T-cell (primary cell): ENCODE measurements at places on chromosomes 4 and X.
A peak's percentile ranks its signal among the peaks of the same experiment; 100 is the strongest.

DNA sequence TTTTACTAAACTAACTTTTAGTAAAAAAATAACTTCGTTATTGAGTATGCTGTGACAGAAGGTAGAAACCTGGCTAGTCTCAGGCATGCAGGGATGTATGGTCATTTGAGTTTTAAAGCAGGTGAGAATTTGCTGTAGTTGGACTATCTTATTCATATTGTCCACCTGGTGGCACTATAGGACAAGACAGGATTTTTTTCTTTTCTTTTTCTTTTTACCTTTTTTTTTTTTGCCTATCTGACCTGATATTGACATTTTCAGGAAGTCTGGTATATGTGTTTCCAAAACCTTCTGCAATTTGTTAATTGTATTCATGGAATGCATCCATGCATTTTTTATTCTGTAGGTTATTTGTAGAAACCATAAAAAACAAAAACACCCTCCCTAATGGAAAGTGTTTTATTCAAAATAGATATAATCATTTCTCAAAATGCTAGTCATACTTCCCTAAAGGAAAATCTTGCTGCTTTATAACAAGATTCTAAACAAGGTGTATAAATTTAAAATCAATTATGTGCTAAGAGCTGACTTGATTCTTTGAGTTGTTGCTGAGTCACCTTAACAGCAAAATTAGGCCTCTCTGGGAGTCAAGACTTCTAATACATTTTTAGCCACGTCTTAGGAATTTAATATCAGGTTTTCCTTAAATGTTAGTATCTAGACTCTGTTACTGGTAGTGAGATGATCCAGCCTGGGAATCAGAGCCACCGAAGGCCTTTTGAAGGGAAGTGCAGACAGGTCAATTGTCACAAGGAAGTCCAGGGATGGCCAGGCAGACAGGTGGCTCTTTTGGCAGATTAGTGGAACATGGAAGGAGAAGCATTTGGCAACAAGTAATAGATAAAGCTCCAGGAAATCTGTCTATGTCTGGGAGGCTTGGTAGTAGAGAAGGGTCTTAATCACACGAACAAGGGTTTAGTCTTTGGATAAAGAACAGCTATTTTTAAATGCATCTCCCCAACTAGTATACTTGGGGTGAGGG, 201.3 kb upstream of the GNPDA2 start:
- DNase-seq = no peak

GRCh38 chr4:4677556-4678522, 136.0 kb upstream of the STX18 start:
- DNase-seq = no peak

GRCh38 chr4:169807934-169808509, 50.3 kb upstream of the HPF1 start:
- DNase-seq = no peak

DNA sequence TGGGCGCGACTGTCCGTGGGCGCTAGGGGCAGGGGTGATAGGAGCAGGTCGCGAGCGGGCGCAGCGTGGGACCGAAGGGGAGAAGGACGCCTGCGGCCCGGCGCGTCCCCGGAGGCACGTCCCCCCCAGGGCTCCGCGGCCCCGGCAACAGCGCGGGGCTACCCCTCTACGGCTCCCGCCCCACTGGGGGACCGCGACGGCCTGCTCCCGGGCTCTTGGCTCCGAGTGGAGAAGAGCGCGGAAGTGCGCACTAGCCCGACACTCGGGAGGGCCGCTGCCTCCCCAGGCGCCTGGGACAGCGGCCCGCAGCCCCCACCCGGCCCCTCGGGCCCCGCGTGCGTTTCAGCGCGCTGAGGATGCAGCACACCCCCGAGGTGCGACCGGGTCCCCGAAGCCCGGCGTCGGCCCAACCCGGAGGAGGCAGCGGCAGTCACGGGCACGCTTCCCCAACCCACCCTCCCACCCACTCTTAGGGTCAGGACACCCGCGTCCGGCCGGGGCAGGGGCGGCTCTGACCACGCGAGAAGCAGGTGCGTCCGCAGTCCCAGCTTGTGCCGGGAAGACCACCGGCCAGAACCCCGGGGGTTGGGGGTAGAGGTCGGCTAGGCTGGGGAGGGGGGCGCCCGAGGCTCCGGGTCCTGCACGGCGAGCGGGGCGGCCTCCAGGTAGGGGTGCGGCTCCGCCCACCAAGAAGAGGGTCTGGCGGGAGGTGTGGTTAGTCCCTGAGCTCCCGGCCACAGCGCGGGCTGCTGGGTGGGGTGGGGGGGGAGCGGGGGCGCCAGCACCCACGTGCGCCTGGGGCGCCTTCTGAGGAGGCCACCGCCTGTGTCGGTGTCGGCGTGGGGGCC, 18.5 kb upstream of the NAT8L start:
- no peak for DNase-seq

DNA sequence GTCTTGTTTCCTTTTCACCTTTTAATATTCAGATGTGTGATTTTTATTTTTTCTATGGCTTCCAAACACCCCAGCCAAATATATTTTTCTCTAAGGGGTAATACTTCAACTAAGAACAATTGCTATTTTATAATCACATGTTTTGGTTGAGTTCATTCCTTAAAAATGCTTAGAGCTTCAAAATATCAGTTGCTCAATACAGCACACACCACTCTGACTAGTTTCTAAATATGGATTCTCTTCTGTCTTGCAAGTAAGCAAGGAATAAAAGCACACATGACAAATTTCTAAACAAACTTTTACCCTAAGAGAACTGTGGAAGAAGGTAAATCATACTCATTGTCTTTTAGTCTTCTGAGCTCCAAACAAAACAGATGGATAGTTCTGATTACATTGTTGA, 27.2 kb downstream of the ANTXR2 start:
- no peak for DNase-seq

DNA sequence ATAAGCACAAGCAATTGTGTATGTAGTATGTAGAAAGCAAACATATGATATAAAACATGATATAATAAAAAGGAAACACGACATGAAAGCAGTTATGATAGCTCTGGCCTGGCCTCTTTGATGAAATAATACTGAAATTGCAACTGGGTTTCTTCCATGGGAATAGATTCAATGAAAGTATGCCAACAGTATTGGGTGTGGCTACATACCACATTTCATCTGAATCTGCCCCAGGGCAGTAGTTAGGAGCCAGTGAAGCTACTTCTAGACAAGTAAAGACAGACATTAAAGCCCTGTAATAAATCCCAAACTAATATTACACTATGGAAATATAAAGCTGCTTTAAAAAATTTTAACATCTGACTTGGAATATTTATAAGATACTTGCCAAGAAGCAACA, 207.3 kb downstream of the FBXW7 start:
- DNase-seq = no peak

GRCh38 chr4:110275871-110276270, 77.5 kb upstream of the ELOVL6 start:
- DNase-seq = no peak

DNA sequence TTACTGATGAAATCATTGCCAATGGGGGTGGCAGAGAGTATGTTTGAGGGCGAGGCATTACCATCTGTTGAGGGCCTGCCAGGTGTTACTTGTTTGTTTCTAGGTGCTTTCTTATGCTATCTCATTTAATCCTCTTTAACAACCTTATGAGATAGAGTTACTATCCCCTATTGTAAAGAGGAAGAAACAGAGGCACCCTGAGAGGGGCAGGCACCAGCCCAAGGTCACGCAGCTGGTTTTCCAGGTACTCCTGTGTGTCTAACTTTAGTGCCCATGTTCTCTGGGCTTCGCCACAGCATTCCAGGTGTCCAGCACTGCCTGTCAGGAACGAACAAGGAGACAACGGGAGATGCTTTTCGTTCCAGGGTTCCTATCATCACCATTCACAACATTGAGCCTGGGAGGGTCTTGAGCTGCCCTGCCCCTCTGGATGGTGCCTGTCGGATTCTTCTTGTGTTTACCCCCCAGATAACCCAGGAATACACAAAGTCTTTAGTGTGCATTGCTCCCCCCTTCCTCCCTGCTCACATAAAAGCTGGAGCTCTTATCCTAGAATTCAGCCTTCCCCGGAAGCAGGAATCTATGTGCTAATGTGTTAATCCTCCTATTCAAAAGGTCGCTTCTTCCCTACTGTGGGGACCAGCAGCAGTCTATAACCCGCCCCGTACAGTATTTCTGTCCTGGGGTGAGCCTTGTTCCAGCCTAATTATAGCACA, 24.9 kb upstream of the GPC4 start:
- no peak for DNase-seq

- no peak for DNase-seq
These were observed 132.6 kb downstream of the PACRGL start for GRCh38 chr4:20832826-20833225.

- no peak for DNase-seq
These were observed 88.6 kb downstream of the TSPAN7 start for GRCh38 chrX:38649674-38650647.

DNA sequence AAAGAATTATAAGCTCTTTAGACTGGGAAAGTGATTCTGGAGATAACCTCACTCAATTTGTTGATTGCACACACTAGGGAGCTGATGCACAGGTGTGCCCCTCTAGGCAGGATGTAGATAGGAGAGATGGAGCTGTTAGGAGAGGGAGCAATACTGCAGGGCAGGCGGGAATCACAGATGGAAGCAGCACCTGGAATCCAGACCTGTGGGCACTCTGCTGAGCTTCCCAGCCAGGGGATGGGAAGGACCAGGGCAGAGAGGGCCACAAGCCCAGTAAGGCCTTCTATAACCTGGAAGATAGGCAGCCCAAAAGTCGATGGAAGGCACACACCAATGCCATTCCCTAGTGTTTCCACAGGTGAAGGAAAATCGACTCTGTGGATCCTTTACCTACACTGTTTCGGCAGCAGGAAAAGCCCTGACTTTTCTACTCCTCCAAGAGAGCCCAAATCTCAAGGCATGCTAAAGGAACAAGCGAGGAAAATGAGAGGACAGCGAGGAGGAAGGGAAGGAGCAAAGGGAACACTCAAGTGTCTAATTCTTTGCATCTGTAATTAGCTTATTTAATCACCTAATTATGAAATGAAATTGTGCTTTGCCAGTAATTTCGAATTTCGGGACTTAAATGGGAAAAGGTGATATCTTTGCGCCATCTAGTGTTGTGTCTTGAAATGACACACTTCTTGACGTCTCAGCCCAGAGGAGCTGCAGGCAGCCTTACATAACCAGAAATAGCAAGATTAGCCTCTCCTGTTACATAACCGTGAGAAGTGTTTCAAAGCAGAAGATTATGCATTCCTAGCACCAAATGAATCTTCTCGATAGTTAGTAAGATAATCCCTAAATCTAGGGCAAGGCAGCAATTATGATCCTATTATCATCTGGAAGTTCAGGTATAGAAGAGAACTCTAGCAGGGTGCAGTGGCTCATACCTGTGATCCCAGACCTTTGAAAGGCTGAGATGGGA, 31.0 kb upstream of the TLR3 start:
- DNase-seq = no peak

GRCh38 chr4:95087657-95088455, 330.1 kb downstream of the BMPR1B start:
- DNase-seq = no peak

GRCh38 chr4:30094887-30095286, 625.3 kb upstream of the PCDH7 start:
- DNase-seq = no peak

GRCh38 chrX:119187298-119187697, 48.8 kb upstream of the PGRMC1 start:
- no peak for DNase-seq

DNA sequence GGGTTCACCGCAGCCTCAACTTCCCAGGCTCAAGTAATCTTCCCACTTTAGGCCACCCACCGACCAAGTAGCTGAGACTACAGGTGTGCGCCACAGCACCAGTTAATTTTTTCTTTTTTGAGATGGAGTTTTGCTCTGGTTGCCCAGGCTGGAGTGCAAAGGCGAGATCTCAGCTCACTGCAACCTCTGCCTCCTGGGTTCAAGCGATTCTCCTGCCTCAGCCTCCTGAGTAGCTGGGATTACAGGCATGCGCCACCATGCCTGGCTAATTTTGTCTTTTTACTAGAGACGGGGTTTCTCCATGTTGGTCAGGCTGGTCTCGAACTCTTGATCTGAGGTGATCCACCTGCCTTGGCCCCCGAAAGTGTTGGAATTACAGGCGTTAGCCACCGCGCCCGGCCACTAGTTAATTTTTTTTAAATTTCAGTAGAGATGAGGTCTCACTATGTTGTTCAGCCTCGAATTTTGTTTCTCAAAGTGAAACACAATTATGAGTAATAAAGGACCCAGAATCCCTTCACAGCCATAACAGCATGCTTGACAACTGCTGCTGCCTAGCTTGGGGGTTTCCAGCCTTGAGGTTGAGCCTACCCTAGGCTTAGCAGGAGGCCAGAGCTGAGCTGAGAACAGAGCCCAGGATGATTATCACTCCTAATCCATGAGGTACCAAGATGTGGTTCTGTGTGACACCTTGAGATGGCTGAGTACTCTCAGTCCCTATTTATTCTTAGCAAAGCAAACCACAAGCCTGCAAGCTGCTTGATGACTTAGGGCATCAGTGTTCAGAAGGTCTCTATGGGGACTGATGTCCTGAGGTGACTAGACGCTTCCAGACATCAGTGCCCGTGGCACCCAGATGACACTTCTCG, 41.6 kb upstream of the NKRF start:
- peak; percentile 10 for DNase-seq

GRCh38 chrX:133884430-133885394, 100.7 kb downstream of the GPC3 start:
- no peak for DNase-seq

DNA sequence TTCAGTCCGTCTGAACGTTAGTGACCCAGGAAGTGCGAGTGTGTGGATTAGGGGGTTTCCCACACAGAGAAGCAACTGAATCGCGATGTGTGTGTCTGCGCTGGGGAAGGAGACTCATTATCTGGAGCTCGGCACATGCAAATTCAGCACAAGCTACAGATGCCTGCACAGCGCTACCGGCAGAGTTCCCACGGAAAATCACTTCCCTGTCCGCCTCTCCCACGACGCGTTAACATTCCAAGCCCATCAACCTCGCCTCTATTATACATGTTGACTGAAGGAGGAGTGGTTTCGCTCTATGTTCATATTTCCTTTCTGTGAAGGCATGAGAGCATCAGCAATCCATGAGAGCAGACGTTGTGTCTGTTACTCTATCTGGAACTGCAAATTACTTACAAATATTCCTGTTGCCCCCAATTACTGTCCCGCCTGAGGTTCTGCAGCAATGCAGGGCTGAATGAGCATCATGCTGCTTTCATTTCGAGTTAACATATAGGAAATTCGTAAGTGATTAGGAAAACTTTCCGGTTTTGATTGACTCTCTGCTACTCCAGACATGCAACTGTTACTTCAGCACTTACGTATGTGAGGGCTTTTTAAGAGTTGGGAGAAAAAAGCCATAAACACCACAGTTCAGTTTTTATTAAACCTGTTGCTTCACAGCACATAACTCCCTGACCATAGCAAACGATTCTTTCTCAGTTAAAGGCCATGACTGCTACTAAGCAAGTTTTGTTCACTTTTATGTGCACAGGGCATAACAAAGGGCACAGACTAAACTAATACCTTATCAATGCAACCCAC, 15.0 kb upstream of the MTNR1A start:
- DNase-seq = no peak

GRCh38 chrX:52216541-52216940, 31.9 kb downstream of the MAGED4 start:
- no peak for DNase-seq

GRCh38 chr4:142380052-142380602, 466.0 kb downstream of the INPP4B start:
- DNase-seq = no peak

- no peak for DNase-seq
These were observed 393 bp downstream of the SH3KBP1 start for GRCh38 chrX:19886883-19887531.

- no peak for DNase-seq
These were observed 69.7 kb downstream of the PPP1R2C start for GRCh38 chrX:42708222-42708621.
